Right forelimb (tissue), 1 donor: ENCODE measurements at places on chromosomes 5 and 9.

- no peak for DNase-seq
These were observed 975.4 kb downstream of the NR2F1-AS1 start for GRCh38 chr5:92605591-92605990.

DNA sequence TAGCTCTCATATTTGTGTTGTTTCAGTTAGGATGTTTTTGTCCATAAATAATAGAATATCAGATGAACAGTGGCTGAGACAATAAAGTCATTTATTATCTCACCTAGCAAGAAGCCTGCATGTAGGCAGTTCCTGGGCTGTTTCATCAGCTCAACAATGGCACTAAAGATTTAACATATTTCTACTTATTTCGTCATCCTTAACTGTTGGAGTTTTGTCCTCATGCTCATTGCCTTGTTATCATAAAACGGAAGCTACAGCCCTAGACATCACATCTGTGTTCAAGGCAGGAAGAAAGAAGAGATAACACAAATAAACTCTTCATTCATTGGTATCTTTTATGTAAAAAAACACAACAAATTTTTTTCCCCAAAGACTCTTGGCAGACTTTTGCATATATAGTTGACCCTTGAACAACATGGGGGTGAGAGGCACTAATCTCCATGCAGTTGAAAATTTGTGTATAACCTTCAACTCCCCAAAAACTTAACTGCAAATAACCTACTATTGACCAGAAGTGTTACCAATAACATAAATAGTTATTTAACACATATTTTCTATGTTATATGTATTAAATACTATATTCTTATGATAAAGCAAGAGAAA lies 277.2 kb upstream of the ADRA1B start:
- no peak for DNase-seq

DNA sequence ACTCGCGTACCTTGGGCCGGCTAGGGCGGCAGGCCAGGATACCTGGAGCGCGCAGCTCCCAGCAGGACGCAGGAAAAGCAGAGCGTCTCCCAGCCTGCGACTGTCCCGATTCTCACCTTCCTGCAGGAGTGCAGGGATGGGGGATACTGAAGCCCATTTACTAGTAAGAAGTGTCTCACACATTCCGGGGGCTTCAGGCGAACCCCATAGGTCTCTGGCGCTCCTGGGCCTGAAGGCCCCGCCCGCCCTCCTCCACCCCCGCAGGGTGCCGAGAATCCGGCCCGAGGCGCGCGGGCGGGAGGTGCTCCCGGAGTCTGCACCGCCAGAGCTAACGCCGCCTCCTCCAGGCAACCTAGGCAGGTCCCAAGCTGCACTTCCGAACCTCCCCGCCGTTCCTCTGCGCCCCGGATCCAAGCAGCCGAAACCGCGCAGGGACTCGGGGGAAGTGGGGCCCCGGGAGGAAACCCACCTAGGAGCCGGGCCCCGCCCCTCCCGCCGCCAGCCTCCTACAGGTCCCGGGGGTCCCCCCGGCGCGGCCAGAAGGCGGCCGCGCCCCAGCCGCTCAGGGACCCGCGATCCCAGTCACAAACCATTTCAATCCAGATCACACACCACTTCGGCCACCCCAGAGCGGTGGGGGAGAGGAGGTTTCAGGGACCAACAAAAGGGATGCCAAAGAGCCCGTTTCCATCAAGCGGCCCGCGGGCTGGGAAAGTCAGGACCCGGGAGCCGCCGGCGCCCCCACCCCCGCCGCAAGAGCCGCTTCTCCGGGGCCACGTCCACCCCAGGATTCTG lies 1.2 kb downstream of the ROR2 start:
- DNase-seq = peak; percentile 77

DNA sequence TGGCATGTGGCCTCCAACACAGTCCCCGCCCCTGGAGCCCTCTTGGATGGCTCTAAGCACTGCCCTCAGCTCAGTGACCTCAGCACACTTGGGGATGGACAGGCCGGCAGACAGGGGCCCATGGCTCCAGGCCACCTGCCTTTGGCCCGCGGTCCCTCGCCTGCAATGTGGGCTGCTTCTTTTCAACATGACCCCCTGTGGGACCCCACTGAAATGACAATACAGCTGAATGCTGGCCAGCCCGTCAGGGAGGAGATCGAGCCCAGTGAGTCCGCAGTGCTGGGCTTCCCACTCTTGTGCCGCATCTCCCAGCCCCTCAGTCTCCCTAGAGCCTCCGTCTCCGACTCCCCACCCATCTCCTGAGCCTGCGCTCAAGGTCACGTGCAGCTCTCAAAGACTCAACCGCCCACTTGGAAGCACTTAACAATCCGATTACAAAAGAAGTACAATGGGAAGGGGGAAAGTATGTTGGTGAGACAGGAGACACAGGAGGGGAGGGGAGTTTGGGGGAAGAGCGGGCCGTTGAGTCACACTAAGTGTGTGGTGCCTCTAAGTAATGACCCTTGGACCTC lies 238.9 kb downstream of the HSPA4 start:
- no peak for DNase-seq

DNA sequence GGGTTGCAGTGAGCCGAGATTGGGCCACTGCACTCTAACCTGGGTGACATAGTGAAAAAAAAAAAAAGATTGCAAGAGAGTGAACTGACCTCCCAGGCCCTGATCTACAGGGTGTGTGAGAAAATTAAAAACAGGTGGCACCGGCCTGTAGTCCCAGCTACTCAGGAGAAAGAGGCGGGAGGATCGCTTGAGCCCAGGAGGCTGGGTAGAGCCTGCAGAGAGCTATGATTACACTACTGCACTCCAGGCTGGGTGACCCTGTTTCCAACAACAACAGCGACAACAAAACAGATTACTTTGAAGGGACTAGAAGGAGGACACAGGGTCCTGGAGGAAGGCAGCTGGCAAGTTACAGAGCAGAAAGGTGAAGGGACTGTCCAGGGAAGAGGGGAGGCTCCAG lies 42.2 kb upstream of the FABP6 start:
- no peak for DNase-seq

- no peak for DNase-seq
These were observed 199.1 kb downstream of the MTRR start for GRCh38 chr5:8068078-8068477.
